Uterus (tissue), 4 donors: ENCODE measurements at places on chromosomes 3 and 15. TPM values are rescaled to one million over a fixed set of nuclear protein-coding genes. Genes with fewer than 3 reads are reported as not detected.
A peak's percentile ranks its signal among the peaks of the same experiment; 100 is the strongest.

DNA sequence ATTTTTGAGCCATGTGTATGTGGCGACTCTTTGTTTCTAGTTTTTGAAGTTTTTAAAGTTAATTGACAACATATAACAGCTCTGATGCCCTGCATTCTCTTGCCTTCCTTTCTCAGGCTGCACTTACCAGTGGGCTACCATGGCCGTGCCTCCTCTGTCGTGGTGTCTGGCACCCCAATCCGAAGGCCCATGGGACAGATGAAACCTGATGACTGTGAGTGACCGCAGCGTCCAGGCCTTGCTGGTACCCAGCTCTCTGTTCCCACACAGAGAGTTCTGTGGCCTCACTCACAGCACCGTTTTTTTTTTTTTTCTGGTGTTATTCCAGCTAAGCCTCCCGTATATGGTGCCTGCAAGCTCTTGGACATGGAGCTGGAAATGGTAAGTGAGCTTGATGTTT lies 15.1 kb downstream of the FAH start:
- no peak for DNase-seq

LSG1 gene
- total RNA-seq = 58.1 TPM

DNA sequence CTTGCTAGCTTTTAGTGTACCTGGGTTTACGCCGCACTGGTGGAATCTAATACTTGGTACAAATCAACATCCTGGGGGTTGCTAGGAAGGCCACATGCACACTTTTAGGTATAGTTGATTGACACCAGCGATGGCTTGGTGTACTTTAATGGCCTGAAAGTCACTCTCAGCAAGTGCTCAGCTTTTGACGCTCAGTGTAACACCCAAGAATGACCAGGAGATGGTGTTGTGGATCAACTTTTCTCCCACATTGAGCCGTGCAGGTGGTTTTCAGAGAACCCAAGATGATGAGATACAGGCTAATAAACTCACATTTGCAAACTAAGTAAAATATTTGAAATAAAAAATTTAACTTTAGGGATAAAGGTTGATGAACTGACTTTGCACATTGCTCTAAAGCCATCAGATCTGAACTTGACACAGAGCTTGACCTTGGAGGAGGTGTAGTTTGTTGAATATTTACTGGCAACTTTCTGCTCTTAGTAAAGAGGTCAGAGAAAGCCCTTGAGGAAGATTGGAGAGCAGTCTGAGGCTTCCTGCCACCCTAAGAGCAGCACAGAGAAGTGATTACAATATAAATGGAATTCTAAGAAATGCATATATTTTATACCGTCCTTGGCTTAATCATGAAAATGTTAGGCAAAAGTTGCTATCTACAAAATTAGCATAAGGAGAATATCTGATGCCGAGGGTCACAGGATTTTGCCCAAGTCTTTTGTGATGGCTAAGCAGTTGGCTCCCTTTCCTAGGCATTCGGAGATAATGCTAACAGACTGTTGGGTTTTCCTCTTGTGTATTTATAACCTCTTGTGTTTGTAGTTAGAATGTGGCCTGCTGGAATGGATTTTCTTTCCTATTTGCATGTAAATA lies 143.4 kb upstream of the RASGRP1 start:
- DNase-seq = peak; percentile 29

GRCh38 chr3:49523756-49524747 lies 30.2 kb upstream of the BSN start:
- DNase-seq = no peak

- no peak for DNase-seq
Observed at GRCh38 chr3:14569474-14570000, 29.4 kb upstream of the GRIP2 start.

GRCh38 chr3:166582236-166582635 lies 745.0 kb upstream of the BCHE start:
- no peak for DNase-seq
